Anterior cingulate cortex (tissue), 58 donors: ENCODE measurements at places on chromosomes 12 and 14.

GRCh38 chr12:37547611-37548010, 769.0 kb upstream of the ALG10B start:
- DNase-seq: no peak

DNA sequence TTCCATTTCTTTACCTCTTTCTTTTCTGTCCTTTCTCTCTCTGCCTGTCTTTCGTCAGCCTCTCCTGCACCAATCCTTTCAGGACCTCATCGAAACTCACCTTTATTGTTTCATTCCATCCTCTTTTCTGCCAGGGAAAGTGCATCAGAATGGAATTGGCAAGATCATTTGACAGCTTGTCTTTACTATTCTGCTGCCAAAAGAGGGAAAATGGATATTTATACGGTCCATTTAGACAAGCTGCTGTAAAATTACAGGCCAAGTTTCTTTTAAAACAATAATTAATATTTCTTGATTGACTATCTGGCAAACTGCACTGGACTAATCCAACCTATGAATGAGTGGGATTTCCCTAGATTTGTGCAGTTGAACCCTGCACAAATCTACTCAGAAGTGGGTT, 7.6 kb upstream of the SRGAP1 start:
- DNase-seq: no peak

GRCh38 chr12:45938566-45938965, 51.8 kb downstream of the SCAF11 start:
- DNase-seq: no peak

- no peak for DNase-seq
These were observed 169.9 kb downstream of the CRADD start for GRCh38 chr12:93846936-93847516.

- DNase-seq: no peak
These were observed 199.6 kb upstream of the DIO3 start for GRCh38 chr14:101361451-101362433.

GRCh38 chr12:16788506-16789203, 182.7 kb upstream of the LMO3 start:
- no peak for DNase-seq

DNA sequence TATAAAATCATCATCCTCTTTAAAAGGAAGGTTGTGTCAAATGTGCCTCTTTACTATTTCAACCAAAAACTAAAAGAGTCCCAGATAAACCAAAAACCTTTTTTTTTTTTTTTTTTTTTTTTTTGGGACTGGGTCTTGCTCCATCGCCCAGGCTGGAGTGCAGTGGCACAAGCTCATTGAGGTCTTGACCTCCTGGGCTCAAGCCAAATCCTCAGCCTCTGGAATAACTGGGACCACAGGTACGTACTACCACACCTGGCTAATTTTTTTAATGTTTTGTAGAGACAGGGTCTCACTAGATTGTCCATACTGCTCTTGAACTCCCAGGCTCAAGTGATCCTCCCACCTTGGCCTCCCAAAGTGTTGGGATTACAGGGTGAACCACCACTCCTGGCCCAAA, 16.4 kb upstream of the SELPLG start:
- no peak for DNase-seq

DNA sequence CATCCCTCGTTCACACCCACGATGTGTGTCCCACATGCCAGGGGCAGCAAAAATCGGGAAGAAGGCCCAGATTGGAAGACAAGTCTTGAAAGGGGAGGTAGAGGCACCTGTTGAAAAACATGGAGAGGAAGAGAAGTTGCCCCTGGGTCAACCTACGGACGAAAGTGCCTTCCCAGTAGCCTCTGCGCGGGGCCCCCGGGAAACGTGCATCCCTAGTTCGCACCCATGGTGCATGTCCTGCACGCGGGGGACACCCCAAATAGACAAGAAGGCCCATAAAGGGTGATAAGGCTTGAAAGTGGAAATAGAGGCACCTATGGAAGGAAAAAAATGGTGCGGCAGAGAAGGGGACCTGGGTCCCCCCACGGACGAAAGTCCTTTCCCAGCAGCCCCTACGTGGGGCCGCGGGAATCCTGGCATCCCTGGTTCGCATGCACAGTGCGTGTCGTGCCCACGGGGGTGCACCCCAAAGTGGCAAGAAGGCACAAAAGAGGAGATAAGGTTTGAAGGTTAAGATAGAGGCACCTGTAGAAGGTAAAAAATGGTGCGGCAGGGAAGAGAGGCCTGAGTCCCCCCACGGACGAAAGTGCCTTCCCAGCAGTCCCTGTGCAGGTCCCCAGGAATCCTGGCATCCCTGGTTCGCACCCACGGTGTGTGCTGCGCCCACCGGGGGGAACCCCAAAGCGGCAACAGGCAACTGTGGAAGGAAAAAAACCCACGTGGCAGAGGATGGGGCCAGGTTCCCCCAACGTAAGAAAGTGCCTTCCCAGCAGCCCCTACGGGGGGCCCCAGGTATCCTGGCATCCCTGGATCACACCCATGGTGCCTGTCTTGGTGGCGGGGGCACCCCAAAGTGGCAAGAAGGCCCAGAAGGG, 278.3 kb downstream of the ALG10 start:
- DNase-seq: no peak

DNA sequence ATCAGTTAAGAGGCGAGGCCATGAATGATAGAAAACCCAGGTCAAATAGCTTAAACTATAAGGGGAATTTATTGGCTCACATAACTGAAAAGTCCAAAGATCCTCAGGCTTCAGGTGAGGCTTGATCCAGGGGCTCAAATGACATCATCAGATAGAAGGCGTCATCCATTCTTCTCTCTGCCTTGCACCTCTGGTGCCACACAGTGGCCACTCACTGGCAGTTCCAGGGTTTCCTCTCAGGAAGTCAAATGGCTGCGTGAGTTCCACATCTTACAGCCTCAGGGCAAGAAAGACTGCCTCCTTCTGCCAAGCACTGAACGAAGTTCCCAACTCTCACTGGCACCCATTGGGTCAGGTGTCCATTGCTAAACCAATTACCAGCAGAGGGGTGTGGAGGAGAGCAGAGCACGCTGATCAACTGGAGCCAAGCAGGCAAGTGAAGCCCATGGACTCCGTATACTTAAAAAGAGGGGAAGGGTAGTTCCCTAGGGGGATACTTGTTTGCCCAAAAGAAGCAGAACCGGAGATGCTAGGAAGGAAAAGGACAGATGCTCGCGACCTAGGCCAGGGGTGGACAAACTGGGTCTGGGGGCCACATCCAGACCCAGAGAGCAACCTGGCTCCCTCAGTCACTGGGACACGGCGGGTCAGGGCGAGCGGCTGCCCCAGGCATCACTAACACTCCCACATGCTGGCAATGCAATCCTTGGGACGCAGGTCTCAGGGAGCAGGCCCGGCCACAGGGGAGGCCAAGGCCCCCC, 69.3 kb downstream of the SERPINA3 start:
- no peak for DNase-seq

DNA sequence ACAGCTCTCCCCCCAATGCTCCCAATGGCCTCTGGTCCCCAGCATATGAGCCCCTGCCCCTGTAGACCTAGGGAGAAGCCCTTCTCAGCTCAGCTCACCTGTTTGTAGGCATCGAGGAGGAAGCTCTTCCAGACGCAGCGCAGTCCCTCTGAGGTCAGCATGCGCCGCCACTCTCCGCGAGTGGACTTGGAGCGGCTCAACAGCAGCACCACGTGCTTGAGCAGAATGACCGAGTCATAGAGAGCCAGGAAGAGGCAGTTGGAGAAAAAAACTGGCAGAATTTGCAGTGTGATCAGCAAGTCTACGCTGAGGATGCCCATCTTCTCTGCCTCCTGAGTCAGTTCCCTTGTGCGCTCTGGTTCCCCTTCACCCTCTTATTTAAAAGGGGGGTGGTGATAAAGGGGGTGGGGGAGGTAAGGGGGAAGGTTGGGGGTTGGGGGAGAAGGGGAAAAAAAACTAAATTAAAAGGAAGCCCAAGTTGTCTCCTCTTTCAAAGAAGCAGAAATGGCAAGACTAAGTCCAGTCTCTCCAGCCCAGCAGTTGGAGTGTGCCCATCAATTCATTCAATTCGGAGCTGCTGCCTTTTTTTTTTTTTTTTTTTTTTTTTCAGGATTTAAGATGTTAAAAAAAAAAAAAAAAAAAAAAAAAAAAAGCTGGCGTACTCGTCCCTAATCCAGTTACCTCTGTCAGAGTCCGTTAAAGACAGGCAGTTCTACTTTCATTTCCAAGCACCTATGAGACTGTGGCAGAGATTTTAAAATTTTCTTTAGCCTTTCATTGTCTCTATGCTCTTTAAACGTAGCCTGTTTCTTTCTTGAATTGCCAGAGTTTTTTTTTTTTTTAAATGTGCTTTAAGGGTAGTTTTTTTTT, at the start of gene DIO2:
Gene DIO2 (minus strand): TSS at position 352 of the 870 bp plus-strand sequence. CDS start 32 bp downstream, at position 320.
- DNase-seq: no peak

DNA sequence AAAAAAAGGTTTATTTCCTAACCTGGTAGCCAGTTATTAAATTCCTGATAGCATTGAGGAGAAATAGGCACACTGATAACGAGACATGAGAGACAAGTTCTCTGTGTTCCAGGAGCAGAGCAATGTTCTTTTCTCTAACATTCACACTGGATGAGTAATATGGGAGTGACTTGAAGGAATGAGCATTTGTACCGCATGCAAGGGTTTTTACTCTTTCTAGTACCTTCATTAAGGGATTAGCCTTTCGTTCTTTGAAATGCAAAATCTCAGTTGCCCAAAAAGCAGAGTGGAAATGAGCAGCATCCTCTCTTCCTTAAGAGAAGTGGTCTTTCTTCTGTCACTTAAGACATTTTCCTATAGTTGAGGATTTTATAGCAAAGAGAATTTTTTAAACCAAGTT, 54.7 kb downstream of the FGD4 start:
- no peak for DNase-seq

- DNase-seq: no peak
These were observed 11.2 kb downstream of the MAP4K5 start for GRCh38 chr14:50520947-50521815.

DNA sequence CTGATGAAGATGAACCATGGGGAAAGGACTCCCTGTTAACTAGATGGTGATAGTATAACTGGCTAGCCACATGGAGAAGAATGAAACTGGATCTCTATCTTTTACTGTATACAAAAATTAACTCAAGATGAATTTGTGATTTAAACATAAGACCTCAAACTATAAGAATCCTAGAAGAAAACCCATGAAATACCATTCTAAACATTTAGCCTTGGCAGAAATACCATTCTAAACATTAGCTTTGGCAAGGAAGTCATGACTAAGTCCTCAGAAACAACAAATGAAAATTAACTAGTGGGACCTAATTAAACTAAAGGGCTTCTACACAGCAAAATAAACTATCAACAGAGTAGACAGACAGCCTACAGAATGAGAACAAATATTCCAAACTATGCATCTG, 28.4 kb upstream of the NOVA1 start:
- DNase-seq: no peak

GRCh38 chr12:107807471-107808150, 33.1 kb downstream of the ASCL4 start:
- no peak for DNase-seq

- no peak for DNase-seq
These were observed 15.5 kb downstream of the SYT1 start for GRCh38 chr12:78880078-78880477.

GRCh38 chr12:124923905-124924734, 9.7 kb upstream of the UBC start:
- DNase-seq: no peak

GRCh38 chr12:132837693-132838409, 9.2 kb upstream of the GOLGA3 start:
- DNase-seq: no peak

GRCh38 chr14:64502887-64503433, 678 bp downstream of the ZBTB25 start:
- no peak for DNase-seq
